ENCODE measurements at places on chromosomes 12 and 14.

DNA sequence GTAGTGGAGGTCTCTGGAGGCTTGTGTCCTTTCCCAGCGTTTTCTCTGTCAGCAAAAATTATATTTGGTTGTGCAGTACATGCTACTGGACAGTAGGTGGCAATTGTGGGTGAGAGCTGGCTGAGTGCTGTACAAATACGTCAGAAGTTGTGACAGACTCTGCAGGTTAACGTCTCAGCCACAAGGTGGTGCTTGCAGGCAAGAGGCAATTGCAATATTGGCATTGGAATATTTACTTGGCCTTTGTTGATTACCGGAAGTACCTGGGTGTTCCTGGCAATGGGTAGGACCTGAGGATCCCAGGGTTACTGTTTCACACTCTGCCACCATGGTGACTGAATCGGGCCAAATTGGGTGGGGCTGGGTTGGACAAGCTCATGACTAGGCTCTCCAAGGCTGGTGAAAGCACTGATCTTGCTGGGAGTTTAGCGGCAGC is 333.9 kb upstream of the LMO3 start:
- no peak for DNase-seq

DNA sequence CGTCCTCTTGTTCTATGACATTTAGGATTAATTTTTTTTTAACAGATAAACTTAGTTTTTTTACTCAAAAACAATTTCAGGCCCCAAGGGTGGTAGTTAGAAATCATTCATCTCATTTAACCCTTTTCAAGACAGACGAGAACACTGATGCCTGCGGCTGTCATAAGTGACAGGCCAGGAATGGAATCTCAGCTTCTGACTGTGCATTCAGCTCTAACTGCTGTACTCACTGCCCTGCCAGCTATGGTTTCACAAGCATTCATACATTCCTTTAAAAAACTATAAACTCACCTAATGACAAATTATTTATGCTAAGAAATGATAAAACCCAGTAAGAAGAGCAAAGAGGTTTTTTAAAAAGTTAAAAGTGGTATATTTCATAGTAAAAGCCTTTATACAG is 8.8 kb downstream of the DENND5B start:
- no peak for DNase-seq

DNA sequence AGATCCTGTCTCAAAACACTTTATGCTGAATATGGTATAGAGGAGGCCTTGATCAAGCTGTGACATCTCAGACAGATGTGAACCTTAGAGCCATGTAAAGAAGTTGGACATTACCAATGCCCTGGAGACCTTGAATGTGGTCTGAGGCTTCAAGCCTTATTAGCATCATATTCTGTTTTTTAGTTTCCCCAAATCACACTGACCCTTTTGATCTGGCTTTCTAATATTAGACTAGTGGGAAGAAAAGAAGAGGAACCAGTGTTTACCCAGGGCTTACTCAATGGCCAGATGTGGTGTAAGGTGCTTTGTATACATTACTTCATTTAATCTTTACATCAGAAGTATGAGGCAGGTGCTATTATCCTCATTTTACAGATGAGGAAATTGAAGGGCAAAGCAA is 10.6 kb upstream of the TBPL2 start:
- DNase-seq = no peak

DNA sequence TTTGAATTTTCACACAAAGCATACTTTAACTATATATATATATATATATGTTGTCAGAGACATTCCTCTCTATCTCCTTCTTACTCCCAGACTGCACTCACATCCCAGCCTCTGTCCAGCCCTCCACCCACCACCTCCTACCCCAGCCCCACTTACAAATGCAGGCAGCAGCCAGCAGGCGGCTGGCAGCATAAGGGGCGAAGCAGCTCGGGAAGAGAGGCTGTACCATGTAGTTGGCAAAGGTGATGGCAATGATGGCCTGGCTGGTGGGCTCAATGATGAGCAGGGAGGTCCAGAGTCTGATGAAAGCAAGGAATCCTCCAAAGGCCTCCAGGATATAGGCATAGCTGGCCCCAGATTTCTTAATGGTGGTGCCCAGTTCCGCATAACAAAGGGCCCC is 2.5 kb downstream of the SLC7A7 start:
- DNase-seq = no peak

DNA sequence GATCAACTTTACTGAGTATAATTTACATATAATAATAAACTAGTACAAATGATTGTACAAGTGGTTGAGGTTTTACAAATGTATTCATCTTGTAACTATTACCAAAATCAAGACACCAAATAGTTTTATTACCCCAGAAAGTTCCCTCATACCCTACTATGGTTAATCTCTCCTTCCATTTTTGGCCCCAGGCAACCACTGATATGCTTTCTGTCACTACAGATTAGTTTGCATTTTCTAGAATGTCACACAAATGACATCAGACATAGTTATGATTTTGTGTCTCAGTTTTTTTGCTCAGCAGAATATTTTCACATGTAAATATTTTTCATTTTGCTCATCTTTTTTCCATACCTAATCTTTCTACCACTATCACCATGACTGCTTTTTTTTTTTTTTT is 49.1 kb downstream of the TMX1 start:
- no peak for DNase-seq

- DNase-seq = no peak
These were observed 91.8 kb upstream of the ATP2B1 start for GRCh38 chr12:89800435-89800834.
